CD4-positive, CD25-positive, alpha-beta regulatory T cell (primary cell): ENCODE measurements at places on chromosomes 2 and 18. TPM values are rescaled to one million over a fixed set of nuclear protein-coding genes. Genes with fewer than 3 reads are reported as not detected.

The RPRM gene
- not detected for polyA plus RNA-seq

The CTLA4 gene
- 52.1 TPM for polyA plus RNA-seq

The MC2R gene
- not detected for polyA plus RNA-seq

The CXCR4 gene
- polyA plus RNA-seq, result 590 TPM

The GNAL gene
- polyA plus RNA-seq, result not detected
